ENCODE measurements at places on chromosomes 7 and 10.

DNA sequence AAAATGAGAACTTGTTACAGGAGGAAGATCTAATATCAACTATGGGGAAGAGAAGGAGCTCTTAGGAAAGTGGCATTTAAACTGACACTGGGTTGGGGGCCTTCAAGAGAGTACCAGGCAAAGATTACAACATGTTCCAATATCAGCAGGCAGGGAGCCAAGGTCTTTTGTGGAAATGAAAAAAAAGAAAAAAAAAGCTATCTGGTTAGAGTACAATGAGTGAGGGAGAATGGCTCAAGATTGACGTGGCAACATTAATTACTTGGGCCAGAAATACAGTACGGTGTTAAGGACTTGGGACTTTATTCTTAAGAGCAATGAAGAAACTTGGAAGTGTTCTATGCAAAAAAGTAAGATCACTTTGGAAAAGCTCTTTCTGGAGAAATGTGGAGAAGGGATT lies 132.3 kb upstream of the CDK1 start:
- no peak for DNase-seq

GRCh38 chr10:128476845-128477244 lies 350.6 kb upstream of the MKI67 start:
- no peak for DNase-seq

DNA sequence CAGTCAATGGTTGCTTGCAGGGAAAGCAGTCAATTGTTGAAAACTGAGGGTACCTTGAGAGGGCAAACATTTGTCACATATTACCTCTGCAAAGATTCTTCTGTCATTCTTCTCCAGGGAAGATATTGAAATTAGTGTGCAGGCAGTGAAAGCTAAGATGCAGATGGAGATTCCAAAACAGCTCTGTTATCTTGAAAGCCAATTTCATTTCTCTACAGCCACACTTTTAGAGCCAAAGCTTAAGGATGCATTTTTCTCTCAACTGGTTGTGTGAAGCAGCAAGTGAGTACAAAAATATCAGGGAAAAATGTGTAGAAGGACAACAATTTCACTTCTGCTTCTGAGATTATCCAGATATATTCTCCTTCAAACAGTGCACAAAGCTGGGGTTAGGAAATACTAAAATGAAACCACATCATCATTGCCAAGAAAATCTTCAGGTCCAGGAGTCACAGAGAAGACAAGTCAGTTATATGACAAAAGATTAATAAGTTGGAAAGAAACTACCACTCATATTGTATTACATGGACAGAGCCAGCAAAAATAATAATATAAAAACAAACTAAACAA lies 16.3 kb downstream of the SGMS1 start:
- no peak for DNase-seq

DNA sequence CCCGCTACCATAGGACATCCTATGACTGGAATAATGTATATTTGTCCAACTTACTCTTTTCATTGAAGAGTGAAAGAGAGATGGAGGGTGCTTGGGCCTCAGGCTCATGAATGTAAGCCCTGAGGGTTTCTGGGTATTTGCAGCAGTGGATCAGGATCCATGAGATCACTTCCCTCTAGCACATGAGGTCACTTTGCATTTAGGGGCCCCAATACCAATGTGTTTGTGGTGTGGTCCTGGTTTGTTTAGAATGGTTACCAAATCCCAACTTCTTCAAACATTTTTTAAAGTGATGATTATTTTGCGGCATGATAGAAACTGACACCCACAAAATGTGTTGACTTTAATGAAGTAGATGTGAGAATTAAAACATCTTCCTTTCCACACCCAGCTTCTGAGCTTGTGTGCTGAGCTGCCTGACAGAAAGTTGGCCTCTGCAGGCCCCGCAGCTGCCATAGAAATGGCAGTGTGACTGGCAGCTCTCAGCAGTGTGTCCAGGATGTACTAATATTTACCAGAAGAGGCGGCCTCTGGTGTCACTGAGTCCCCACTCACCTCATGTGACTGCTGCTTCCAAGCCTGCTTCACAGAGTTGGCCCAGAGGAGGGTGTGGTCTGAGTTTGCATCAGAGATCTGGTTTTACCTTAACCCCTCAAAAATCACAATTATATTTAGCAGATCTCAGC lies 447.6 kb upstream of the NPVF start:
- no peak for DNase-seq

- DNase-seq, result no peak
Observed at GRCh38 chr10:64332551-64332950, 811.4 kb downstream of the REEP3 start.

DNA sequence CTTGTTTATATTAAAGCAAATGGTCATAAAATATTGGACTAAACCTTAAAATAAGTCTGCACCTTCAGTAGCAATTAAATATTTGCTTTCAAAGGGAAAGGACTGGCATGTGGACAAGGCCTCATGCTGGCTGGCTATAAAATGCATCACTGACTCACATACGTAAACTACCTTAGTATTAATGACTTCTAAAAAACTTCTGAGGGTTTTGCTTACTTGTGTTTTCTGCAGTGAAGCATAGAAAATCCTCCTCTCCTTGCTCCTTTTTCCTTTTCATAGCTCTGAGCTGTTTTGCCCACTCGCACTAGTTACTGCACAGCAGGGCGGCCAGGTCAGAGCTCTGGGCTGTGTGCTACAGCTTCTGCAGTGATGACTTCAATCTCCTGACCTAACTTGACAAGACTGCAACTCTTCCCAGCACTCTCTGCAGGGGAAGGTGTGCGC lies 82.3 kb downstream of the CUL2 start:
- no peak for DNase-seq

DNA sequence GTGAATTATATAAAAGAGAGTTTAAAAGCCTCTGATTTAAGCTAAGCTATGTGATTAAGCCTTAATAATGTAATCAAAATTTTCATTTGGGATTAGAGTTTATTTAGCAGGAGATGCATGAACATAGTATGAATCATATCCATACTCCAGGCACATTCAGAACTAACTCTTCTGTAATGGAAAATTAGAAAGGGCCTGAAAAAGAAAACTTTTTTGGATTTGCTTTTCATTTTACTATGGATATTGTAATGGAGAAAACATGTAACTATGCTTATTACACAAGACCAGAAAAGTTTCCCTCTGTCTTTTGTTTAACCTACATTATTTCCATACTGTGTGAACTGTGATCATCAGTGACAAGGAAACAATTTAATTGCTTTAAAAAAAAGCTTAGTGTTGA lies 22.0 kb downstream of the TES start:
- DNase-seq, result no peak

GRCh38 chr10:71679425-71679824 lies 40.2 kb downstream of the C10orf105 start:
- no peak for DNase-seq

- no peak for DNase-seq
Observed at GRCh38 chr7:137860542-137860941, 13.8 kb upstream of the DGKI start.

GRCh38 chr7:111846898-111847297 lies 284.6 kb upstream of the IMMP2L start:
- DNase-seq, result no peak

DNA sequence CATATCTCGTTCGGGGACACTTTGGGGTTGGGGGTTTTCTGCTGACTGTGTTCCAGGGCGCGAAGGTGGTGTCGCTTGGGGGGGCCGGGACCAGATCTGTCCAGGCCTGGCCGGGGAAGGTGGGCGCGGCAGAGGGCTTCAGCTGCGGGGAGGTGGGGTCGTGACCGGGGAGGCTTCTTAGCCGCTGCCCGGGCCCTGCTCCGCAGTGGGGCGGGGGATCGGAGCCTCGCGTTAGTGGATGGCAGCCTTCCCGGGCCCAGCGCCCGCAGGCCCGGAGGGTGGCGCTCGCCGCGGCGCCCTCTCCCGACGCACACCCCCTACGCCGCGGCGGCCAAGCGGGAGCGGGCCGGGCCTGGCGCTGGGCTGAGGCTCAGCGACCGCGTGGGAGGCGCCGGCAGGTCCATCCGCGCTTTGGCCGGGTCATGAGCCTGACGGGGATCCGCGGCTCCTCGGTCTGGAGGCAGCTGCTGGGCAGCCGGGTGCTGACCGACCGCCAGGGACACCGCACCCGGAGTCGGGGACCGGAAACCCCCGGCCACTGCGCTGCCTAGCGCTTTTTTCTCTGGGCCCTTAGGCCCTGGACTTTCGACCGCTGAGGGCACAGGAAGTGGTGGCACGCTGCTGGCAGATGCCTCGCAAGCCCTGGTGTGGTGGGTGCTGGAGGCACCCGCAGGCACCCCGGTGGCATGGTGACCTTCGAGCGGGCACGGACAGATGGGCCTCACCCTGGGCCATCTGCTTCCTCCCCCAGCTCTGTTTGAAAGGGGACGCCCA lies 1.2 kb downstream of the AGAP3 start:
- peak; percentile 58 for DNase-seq

DNA sequence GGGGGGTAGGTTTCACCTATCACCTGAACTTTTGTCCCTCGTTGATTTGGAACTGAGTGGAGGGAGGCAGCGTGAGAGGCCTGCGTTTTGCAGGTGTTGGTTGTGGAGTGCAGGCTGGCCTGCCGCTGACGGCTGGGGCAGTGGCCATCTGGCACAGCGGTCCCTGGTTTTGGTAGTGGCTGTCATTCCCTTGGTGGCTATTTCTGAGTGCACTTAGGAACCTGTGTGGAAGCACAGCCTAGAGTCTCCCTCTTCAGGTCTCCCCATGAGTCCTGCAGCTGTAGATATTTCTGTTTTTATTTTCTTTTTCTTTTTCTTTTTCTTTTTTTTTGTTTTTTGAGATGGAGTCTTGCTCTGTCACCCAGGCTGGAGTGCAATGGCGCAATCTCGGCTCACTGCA lies 129.2 kb downstream of the CUL2 start:
- no peak for DNase-seq

GRCh38 chr7:41007351-41007751 lies 695.5 kb downstream of the INHBA start:
- no peak for DNase-seq

- DNase-seq, result no peak
Observed at GRCh38 chr10:3222068-3222467, 49.5 kb upstream of the PITRM1 start.
